ENCODE measurements at places on chromosomes 6 and 20.

DNA sequence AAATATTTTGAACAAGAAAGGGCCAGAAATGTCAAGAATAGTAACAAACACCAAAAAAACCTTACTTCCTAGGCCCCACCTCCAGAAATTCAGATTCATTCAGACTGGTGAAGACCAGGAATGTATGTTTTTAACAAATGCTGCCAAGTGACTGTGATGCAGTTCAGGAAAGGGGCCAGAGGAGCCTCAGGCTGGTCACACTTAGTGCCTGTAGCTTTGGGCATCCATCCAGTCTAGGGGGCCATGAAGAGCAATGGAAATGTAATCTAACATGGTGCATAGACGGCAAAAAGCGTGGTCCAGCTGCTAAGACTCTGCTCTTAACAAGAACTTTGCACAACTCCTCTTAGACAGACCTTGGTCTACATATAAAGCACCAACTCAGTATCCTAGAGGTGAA, 7.1 kb downstream of the GJA1 start:
- no peak for DNase-seq

DNA sequence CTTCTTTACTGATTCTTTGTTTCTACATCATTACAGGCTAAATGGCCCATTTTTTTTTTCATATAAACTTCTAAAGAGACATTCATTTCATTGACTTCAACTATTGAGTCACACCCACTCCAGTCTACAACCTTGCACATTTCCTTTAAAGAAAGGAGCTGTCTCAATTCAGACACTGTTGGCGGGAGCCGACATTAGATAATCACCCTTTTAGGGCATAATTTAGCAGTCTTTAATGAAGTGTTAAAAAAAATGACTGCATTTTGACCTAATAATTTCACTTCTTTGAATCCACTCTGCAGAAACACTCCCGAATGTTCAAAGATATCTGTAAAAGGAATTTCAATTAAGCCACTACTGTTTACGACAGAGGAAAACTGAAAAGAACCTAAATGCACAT, 1.5 kb downstream of the EPM2A start:
- peak; percentile 20 for DNase-seq

GRCh38 chr6:103797738-103798137, 1062.0 kb downstream of the HACE1 start:
- no peak for DNase-seq

GRCh38 chr20:11352041-11352440, 565.7 kb upstream of the BTBD3 start:
- no peak for DNase-seq

DNA sequence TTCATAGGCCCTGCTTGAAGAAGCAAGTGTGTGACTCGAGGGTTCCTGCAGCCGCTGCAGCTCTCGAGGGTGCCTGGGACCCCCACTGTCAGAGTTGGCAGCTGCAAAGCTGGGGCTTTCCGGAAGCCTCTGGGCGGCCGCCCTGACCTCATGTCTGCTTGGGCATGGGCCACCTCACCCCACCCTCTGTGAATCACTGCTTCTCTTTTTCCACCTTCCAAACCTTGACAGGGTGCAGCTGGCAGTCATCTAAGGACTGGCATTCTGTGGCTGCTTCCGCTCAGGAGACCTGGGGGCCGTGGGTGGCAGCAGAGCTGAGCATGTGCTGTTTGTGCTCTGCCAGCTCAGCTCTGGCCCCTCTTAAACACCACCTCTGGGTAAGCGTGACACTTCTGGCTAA, 32.0 kb downstream of the ERMARD start:
- DNase-seq: peak; percentile 41

DNA sequence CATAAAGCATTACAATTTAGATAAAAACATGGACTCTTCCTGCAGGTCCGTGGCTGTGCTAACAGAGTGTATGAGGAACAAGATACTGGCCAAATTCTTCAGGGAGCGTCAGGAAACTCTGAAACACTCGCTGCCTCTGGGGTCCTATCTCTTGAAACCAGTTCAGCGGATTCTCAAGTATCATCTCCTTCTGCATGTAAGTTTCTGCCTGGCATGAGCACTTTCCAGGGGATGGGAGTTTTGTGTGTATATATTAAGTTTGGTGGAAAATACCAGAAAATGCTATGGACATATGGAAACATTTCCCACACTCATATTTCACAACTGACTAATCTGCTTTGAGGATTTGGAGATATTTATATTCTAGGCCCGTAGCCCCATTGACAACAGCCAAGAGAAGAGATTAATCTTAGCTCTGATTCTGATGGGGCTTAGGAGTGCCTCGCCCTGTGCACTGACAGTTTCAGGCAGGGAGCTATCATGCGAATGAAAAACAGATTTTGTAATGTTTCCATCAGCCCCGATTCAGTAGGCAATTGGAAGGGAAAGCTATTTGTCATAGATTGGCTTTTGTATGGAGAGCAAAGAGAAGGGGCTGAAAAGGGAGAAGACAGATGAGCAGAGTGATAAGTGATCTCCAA, 64.7 kb upstream of the MTHFD1L start:
- no peak for DNase-seq

DNA sequence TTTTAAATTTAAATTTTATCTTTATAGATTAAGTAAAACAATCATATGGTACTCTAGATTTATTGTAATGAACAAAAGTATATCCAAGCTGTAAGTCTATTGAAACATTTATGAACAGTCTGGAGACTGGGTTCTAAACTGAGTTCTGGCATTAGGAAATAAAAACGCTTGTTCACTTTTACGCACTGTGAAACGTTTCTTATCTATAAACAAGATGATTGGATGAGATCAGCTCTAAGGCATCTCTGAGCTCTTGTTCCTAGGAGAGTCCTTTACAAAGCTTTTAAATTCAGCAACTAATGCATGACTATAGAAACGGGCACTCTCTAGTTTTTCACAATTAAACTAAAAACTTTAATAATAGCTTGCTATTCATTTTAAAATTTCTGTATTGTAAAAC, 6.8 kb downstream of the HUS1B start:
- DNase-seq: no peak

DNA sequence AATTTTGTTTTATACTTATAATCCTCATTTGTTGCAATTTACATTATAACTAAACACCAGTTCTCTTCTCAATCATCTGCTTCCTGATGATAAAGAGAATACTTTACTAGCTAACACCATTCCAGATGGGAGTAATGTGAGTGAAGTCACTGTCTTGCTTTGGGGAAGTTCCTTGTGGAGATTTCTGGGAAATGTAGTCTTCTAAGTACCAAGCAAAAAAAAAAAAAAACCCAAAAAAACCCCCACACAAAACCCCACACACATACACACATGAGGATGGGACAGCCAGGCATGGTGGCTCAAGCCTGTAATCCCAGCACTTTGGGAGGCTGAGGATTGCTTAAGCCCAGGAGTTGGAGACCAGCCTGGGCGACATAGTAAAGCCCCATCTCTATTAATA, 2.2 kb upstream of the SNPH start:
- peak; percentile 26 for DNase-seq

- DNase-seq: no peak
Measured at GRCh38 chr6:105981002-105981887, 104.9 kb upstream of the PRDM1 start.

DNA sequence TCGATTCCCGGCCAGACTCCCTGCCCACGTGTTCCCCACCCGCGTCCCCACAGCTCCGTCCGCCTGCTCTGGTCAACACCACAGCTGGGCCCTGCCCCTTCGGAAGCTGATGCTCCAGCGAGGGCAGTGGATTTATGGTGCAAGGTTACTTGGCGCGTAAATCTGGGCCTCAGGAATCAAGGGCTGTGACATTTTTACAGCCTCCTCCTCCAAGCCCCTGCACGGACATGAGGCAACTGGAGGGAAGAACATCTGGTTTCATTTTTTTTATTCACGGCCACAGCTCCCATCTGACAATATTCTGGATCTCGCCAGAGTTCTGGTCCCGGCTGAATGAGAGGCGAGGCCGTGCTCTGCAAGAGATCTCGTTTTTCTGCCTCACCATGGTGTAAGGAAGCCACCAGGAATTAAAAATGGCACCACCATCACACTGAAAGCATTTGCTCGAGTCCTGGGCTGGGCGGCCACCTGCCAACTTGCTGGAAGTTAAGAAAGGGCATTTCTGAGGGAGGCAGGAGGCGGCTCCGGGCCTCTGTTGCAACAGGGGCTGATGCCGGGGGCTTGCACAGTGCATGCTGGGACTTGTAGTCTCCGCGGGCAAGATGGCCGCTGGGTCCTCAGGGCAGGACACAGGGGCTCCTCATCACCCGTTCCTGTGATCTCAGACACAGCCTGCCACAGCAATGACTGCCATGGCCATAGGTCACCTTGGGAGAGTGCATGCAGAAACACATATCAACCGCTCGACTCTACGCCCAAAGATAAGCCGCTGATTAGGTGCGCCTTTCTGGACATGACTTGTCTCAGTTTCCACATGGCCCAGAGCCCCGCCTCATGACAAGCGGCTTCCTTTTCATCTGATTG, 148.5 kb downstream of the LY86 start:
- DNase-seq: peak; percentile 20

DNA sequence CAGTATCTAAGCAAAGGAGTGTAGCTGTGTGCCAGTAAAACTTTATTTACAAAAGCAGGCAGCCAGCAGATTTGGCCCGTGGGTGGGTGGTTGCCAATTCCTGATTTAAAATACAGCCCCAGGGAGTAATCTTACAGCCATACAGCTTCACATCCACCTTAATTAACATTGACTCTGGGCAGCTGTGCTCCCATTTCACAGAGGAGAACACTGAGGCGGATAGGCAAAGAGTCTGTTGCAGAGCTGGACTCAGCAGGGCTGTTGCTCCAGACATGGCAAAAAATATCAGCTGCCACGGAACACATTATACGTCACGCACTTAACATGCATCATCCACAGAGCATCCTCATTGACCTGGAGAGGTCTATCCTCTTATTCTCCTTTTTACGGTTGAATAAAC, 289.9 kb downstream of the DHX35 start:
- DNase-seq: no peak

DNA sequence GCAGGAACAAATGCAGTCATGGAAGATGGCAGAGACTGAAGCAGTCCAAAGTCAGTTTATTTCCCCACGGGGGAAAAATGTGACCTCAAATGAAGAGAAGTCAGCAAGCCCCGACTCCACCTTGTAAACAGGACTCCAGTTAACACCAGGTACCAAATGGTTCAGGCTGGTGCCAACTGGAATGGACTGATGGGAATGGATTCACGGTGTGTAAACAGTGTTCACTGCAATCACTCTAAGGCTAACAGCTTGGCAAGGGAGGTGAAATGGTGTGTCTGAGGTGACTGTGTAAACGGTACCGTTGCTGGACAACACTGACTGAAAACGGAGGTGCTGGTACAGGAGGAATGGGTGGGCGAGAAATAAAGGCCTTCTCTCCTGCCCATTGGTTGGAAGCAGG, 12.0 kb downstream of the PLAGL2 start:
- DNase-seq: no peak

GRCh38 chr6:142444376-142444775, 142.6 kb downstream of the ADGRG6 start:
- no peak for DNase-seq

GRCh38 chr6:21118216-21118780, 475.3 kb upstream of the SOX4 start:
- DNase-seq: no peak

GRCh38 chr6:162777091-162777490, 49.3 kb downstream of the PACRG start:
- DNase-seq: no peak

DNA sequence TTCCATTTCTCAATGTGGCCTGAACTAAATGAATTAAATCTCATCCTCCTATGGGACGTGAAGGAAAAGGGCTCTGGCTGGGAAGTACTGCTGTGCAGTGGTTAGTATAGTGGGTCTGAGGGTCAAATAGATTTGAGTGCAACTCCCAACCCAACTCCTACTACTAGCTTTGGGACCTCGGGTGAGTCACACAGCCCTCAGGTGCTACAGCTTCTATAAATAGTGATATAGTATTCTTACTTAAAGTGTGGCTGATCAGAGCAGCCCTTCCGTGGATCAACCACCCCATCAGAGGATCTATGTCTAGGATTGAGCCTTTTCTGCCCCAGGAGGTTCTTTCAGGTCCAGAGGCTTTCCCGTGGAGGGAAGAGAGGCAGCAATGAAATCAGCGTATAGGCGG, 904 bp upstream of the UST start:
- DNase-seq: peak; percentile 10

DNA sequence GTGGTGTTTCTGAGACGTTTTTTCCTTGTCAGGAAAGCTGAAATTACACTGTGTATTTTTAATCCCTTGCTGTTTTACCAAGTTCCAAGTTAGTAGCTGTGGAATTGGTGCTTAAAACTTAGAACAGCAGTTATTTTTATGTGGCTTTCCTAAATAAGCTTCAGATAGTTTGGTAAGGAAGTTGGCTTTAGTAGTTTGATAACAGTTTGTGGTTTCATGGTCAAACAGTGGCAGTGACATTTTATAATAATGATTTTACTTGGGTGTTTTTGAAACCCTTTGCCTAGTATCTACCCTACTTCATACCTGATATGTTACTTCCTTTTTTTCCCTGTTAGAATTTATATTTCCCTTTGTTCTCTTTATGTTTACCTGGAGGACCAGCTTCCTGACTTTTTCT, 164.9 kb downstream of the JARID2 start:
- no peak for DNase-seq

DNA sequence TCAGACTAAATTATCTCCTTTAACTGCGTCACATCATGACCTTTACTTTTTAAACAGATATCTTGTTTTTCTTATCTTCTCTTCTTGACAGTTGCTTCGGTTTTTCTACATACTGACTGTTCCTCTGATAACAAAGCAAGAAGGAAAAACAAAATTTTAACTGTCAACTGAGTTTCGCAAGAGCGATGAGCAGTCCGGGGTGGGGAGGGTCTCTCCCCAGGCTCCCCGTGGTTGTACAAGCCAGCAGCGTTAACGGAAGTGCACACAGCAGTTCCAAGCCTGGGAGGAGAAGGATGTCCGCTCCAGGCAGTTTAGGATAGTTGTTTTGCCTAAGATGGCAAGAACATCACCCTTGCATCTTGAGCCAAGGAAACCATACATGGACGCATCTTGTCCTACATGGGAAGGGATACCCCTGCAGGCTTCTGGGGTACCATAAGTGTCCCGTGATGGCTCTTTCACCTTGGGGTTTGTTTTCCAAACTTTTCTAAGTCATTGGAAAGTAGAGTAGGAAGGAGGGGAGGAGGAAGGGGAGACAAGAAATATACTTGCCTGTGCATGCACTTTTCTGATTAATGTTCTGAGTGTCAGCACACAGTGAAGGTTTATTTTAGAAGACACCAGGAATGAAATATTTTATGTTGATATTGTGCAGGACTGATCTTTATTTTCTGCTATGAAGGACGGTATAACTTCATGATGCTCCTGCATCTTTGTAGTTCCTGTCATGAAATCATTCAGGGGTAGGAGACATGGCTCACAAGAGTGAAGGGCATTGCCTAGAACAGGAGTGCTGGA, 20.8 kb downstream of the SLC24A3 start:
- no peak for DNase-seq

DNA sequence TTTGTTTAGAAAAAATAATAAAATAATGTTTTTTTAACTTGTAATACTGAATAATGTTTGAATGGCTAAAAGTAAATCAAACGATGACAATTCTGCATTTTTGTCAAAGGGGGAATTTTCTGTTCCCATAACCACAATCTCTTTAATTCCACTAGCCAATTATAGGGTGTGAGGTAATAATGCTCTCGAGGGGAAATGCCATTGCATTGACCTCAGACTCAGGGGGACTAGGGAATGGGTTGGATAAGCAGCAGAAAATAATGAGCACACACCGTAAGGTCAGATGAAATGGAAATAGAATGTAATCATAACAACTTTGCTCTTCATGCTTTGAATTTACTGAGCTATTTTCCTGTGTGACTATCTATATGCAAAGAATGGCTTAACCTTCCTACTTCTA, 584.7 kb downstream of the RFPL4B start:
- DNase-seq: no peak
